ENCODE measurements at places on chromosomes 11 and 22.

DNA sequence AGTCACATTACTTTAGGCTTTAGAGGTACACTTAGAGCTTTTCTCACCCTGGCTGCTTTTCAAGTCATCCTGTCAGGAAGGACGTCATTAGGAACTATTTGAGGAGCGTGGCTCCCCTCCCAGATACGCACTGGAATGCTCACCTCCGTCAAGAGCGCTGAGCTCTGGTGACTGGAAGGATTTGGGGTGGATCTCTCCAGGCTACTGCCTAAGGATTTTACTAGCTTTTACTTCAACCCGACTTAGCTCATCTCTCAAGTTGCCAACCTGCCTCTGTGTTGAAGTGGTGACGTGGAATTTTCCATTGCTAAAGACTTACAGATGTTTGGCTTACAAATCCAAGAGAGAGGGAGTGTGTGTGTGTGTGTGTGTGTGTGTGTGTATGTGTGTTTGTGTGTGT, 355.3 kb upstream of the CCDC90B start:
- no peak for DNase-seq

- DNase-seq = no peak
These were observed 41.8 kb upstream of the SORL1-AS1 start for GRCh38 chr11:121494355-121495099.

GRCh38 chr11:61524963-61525587, 16.5 kb downstream of the LRRC10B start:
- no peak for DNase-seq

DNA sequence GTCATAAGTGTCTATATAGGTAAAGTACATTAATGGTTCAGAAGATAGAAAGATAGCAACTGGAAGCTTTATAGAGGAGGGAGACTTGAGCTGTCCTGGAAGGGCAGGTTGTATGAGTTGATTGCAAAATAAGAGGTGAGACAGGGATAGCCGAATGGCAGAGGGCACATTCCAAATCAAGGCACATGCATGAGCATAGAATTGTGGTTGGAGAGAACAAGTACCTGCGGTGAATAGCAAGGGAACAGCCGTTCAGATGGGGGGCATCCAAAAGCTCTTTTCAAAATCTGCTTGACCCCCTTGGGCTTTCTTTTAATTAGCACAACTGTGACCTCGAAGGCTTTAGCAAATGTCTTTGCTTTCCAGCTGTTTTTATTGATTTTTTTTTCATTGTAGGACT, 473.0 kb upstream of the CCDC90B start:
- no peak for DNase-seq

GRCh38 chr11:35641171-35641897, 21.2 kb upstream of the TRIM44 start:
- DNase-seq = peak; percentile 14

DNA sequence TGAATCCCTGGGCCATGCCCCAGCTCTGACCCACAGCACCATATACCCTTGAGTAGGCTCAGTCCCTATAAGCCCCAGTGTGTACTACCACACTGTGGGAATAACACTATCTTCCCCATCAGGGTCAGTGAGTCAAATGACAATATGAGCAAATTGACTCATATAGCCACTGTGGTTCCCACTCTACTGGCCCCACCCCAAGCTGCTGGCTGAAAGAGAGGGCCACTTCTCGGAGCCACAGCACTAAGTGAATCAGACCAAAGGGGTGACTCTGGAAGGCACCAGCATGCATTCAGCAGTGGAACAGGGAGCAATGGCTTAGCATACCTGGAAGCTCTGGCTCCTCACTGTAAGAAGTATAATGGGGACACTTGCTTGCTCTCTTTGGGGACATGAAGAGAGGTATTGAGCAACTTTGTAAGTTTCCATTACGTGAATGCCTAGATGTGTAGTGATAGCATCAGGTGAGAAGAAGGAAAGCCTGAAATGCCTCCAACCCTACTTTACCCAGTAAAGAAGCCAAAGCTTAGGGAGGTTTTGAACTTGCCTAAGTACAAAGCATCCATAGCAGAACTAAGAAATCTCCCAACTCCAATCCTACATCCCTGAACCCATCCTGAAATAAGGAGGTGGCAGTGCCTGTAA, 13.5 kb downstream of the CD59 start:
- DNase-seq = no peak

- no peak for DNase-seq
These were observed 252.4 kb downstream of the GRM5 start for GRCh38 chr11:88813233-88813915.

- DNase-seq = no peak
These were observed 29.3 kb downstream of the LINC01488 start for GRCh38 chr11:69510471-69511357.

GRCh38 chr11:57779276-57779675, 17.7 kb downstream of the CTNND1 start:
- DNase-seq = no peak

DNA sequence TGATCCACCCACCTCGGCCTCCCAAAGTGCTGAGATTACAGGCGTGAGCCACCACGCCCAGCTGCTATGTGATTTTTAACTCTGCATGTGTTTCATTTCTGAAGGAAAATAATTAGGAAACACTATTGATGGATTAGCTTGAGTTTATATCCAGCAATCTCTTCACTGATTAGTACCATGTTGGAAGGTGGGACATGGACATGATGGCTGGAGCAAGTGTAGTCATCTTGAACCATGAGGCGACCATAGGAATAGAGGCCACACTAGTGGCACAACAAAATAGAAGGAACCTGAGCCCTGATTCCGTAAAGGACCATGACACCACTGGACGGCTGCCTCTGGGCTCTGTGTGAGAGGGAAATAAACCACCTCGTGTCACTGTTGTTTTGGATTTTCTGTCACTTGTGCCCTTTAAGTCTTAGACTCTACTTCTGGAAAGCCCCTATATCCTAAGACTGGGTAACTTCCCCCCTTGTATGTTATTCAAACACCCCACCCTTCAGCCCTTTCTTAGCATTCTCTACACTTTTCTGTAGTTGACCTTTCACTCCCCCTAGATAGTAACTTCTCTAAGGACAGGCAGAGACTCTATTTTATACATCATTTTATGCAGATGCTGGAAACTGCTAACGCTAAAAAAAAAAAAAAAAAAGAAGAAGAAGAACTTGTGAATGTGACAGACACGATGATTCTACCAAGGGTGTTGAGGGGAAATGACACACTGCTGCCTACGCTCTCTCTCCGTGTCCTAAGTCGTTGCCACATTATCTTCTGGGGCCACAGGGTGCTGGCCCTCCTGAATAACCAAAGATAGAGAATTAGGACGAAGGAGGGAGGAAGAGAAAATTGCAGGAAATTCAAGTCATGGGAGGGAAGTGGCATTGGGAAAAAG, 2.7 kb upstream of the VPS37C start:
- no peak for DNase-seq

GRCh38 chr11:76557466-76557865, 112.6 kb downstream of the EMSY start:
- DNase-seq = no peak

DNA sequence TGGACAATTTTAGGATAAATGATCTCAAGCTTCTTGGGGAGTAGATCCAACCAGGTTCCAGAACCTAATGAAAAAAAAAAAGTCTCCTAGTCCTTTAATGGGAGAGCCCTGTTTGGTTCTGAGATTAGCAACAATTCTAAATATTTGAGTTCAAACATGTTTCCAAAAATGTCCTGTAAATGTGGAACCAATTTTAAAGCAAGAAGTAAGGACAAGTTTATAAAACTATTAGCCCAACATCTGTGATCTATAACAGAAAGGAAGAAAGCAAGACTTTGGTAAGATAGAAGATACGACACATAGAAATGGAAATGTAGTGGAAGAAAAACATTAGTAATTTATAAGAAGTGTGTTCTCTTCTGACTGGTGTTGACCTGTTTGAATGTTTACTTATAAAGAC, 79.7 kb upstream of the SLC5A12 start:
- no peak for DNase-seq

- DNase-seq = no peak
These were observed 175.5 kb upstream of the PDGFD start for GRCh38 chr11:104339380-104339831.

- DNase-seq = no peak
These were observed 189.8 kb downstream of the CSNK2A3 start for GRCh38 chr11:11163236-11163635.

- DNase-seq = no peak
These were observed 41.1 kb upstream of the NARS2 start for GRCh38 chr11:78615724-78616123.

- no peak for DNase-seq
These were observed 2.4 kb downstream of the RASSF10 start for GRCh38 chr11:13011466-13012055.

- no peak for DNase-seq
These were observed 74.7 kb downstream of the MN1 start for GRCh38 chr22:27726686-27727449.

- no peak for DNase-seq
These were observed 45.6 kb downstream of the DENND5A start for GRCh38 chr11:9219572-9219971.

DNA sequence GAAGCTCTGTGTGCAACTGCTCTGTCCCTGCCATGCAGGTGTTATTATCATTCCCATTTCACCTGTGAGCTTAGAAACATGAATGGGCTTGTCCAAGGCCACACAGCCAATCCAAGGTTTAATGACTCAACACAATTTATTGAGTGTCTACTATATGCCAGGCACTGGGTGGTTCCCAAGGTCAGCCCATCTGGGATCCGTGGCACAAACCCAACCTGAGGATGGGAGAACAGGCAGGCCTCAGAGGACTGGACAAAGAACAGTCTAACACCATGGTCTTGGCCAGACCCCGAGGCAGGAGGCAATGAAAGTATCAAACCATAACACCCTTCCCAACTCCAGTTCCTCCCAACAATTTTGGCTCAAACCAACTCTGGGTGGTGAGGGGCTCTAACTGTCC, 15.7 kb downstream of the SPATA19 start:
- DNase-seq = no peak

GRCh38 chr22:38126928-38127668, 16.6 kb upstream of the BAIAP2L2 start:
- no peak for DNase-seq

GRCh38 chr11:24225501-24225900, 271.4 kb upstream of the LUZP2 start:
- DNase-seq = no peak

DNA sequence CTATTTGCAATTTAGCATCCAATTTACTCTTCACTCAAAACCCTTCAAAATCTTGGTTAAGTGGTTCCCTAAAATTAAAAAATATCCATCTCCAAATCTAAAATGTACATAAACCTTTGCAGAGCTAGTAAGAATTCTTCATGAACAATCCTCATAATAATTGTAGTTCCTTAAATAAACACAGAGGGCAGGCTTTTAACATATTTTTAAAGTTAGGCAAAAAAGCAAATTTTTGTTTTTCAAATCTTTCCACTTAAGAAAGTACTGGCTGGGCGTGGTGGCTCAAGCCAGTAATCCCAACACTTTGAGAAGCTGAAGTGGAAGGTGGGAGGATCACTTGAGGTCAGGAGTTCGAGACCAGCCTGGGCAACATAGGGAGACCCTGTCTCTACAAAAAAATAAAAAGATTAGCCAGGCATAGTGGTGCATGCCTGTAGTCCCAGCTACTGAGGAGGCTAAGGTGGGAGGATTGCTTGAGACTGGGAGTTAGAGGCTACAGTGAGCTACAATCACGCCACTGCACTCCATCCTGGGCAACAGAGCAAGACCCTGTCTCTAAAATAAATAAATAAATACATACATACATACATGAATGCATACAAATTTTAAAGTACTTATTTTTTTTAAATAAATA, 25.1 kb upstream of the PLAAT3 start:
- no peak for DNase-seq

All from NCI-H2081 (cell line).